Choroid plexus epithelial cell (primary cell): ENCODE measurements at places on chromosomes 1 and 21.

DNA sequence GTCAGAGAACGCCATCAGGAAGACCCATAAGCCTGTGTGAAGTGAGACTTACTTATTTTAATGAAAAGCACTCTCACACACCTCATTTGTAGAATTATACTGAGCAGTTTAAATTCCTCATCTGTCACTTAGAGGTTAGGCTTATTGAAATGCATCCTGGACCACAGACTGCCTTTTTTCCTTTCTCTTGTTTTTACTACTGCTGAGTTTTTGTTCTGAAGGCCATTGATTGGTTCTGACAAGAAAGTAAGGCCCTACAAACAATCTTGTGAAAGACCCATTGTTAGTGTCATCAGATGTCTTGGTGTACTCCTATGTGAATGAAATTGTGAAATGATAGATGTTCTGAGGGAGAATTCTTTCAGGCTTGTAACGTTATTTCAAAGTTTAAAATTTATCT is 1343.3 kb upstream of the ADGRL2 start:
- no peak for DNase-seq

DNA sequence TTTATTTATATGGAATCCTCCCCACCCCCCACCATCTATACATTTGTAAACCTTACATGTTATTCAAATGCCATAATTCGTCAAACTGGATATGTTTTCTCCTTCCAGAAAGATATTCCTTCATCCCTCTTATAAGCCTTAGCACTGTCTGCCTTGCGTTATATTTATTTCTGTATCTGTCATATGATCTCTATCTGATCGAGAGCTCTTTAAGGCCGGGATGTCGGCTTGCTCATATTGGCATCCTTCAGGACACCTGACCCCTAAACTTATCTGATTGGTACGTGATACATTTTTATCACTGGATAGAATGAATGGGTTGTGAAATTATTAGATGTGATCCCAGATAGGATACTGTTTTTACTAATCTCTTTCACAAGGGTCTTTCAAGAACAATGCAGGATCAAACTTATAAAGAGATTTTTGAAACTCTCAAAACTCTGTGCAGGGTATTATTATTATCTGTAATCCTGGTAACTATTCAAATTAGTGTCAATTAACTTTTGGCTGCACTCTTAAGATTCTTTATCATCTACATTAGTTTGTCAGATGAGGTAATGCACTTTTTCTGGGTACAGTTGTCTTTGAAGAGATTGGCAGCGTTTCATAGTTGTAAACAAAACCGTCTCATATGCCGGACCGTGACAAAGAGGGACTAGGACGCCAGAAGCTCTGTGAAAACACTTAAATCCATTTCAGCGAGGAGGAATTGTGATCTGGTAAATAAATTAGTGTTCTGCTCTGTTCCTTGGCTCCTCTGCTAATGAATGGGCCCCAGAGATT is 152.0 kb downstream of the KIF26B start:
- DNase-seq: no peak

DNA sequence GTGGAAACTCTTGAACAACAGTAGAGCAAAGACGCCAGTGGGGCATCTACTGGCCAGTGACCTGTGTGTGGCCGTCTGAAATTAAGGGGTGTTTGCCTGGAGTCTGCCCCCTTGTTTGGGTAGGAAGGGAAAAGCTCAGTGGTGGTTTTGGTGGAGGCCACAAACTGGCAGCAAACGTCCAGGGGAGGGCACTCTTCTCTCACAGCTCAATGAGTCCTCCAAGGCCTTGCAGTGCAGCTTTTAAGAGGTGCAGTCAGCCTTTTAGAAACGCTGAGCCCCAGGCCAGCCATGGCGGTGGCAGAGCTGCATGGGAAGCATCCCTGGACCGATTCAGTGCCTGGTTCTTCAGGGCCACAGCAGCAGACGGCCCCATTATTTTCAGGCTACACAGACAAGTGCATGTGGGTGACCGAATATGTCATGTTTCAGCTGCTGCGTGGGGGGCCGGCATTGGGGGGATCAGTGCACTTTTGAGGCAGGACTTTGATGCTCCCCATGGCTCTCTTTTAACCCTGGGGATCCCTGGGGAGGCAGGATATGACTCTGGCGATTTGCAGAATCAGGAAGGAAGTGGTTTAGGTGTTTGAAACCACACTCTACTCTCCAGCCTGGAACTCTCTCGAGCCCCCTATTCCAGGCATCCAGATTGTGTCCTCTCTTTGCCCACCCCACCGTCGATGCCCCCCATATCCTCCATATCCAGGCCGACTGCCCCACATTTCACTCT is 414.0 kb downstream of the PRDM2 start:
- DNase-seq: peak; percentile 51

DNA sequence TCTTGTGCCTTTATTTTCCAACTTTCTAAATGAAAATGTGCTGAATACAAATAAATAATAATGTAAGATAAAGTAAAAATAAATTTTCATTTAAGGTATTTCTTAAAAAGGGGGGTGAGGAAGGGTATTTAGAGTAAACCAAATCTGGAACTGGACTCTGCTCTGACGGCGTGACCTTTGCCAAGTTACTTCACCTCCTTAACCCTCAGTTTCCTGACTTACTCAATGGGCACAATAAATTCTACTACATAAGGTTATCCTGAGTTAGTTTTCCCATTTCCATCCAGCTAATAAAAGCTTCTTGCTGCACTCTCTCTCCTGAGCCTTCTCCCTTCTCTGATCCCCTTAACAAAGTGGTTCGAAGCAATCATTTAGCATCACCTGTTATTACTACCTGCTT is 93.9 kb downstream of the NID1 start:
- DNase-seq: no peak

DNA sequence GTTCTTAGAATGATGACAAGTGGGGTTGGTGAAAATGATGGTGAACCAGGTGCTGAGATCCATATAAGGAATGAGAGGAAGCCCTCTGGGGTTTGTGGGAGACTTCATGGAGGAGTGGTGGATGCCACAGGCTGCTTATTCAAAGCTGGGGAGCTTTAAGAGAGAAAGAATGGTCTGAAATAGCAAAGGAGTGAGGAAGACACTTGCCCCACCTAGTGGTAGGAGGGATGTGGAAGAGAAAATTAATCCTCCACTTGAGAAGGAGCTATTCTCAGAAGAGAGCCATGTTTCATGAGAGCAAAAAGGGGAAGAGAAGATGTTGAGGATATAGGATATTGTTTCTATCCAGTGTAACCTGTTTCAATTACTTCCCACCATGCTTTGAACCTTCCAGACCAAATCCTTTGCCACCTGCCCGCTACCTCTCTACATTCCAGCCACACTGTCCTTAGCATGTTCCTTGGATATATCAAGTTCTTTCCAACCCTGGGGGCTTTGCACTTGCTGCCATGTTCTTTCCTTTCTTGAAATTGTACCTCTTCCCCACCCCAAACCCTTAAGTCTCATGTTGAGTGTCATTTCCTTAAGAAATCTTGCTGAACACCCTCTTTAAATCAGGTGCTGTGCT is 19.6 kb upstream of the ZNF648 start:
- peak; percentile 64 for DNase-seq

- no peak for DNase-seq
These were observed 181.5 kb downstream of the DISC1 start for GRCh38 chr1:231808116-231808515.

- no peak for DNase-seq
These were observed 15.7 kb downstream of the SSR2 start for GRCh38 chr1:156004843-156005584.

DNA sequence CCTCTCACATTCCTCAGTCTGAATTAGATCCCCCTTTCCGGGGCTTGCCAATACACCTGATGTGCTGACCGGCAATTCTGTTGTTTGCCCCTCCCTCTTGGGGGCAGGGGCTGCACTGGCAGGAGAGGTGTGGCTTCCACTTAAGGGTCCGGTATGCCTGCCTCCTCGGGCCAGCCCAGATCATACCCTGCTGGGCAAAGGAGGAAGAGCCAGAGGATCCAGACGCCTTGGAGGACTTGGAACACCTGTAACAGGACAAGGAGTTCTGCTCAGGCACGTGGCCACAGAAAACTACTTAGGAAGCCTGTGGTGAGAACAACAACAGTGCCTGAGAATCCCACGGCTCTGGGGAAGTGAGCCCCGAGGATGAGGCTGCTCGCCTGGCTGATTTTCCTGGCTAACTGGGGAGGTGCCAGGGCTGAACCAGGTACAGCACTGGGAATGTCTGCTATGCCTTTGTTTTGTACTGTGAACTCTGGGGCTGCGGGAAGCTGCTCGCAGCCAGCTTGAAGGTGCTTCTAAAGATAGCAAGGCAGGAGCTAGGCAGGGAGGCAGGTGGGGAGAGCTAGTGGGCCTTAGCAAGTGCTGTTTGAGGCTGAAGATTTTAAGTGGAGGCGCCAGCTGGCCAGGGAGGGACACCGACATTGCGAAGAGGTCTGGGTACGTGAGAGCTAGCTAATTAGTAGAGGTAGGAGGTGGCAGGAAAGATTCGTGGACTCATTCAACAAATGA is at the start of gene SMPDL3B:
TSS of gene SMPDL3B (plus strand) at position 183 of the 732 bp plus-strand sequence. CDS start at position 367, 184 bp downstream.
- no peak for DNase-seq

DNA sequence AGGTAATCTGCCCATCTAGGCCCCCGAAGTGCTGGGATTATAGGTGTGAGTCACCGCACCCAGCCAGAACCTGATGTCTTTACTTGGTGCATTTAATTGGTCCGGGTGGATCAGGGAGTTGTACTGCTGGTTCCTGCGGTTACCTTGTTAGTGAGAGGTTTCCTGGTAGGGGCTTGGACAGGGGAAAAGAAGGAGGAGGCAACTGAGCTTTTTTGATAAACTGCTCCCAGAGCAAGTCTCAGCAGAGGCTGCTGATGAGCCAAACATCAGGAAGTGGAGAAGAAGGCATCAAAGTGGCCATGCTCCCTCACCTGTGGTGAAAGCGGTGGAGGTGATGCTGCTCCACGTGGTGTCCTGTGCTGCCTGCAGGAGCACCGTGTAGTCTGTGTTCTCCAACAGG is 161.5 kb upstream of the KIAA0040 start:
- DNase-seq: no peak

DNA sequence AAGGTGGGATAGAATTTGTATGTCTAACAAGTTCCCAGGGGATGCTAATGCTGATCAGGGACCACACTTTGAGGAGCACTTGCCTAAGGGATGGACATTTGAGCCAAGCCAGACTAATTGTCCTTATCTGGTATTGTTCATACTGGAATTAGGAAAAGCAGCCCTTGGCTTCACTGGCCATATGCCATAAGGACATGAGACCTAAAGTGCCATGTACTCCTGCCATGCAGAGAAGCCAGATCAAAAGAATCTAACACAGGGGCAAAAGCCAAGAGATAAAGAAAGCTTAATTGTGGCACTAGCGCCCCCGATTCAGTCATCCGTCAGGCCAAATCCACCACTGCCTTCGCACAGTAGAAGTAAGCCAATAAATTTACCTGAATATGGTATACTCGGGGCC is 45.7 kb downstream of the RNF11 start:
- no peak for DNase-seq
